ENCODE measurements at places on chromosomes 2 and 18.
A peak's percentile ranks its signal among the peaks of the same experiment; 100 is the strongest.

GRCh38 chr18:69208545-69208944 is 192.1 kb upstream of the DOK6 start:
- DNase-seq, result no peak

GRCh38 chr2:5988120-5988519 is 295.9 kb downstream of the SOX11 start:
- no peak for DNase-seq

DNA sequence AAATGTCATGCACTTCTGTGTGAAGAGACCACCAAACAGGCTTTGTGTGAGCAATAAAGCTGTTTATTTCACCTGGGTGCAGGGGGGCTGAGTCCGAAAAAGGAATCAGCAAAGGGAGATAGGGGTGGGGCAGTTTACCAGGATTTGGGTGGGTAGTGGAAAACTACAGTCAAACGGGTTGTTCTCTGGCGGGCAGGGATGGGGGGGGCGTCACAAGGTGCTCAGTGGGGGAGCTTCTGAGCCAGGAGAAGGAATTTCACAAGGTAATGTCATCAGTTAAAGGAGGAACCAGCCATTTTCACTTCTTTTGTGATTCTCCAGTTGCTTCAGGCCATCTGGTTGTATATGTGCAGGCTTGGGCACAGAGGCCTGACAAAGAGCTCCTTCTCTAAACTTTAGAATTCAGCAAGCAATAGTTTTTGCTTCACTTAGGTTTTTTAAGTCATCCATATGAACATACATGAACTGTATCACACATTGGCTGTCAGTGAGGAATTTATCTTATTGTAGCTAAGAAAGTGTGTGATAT is 17.5 kb upstream of the ALPK2 start:
- no peak for DNase-seq

GRCh38 chr2:186220409-186220808 is 265.7 kb upstream of the ZC3H15 start:
- DNase-seq, result no peak

DNA sequence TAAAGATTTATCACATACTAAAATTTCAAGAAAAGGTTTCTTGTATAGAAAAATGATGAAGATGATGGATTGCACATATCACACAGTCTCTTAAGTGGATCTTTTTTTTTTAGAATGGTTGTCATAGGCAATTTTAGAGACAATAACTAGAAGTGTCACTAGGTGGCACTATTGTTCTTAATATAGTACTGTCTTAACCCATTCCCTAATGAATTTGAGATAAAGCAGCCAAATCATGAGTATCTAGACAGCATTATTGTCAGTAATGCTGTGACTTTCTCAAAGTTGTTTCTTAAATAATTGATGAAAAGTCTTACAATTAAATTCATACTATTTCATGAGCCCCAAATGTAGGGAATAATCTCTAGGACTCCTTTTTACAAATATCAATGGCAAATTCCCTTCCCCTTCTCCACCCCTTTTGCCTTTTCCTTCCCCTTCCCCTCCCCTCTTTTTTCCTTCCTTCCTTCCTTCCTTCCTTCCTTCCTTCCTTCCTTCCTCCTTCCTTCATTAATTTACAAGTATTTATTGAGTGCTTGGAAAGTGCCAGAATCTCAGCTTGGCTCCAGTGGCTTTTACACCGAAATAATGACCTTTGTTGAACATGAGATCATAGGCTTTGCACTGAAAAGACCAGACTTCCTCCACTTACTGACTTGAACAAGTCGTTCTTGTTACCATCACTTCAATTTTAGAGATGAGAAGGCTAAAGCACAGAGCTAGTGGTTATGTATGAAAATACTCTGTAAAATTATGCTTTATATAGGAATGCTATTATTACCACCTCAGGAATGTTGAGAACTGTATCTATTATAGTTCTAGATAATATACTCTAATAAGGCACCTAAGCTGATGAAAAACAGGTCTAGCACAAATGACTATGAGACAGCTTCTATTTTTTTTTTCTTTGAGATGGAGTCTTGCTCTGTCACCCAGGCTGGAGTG is 19.8 kb downstream of the MYL12B start:
- peak; percentile 42 for DNase-seq

GRCh38 chr18:45441110-45441847 is 174.0 kb upstream of the SLC14A2 start:
- no peak for DNase-seq

- no peak for DNase-seq
Measured at GRCh38 chr2:111534910-111535352, 349.1 kb downstream of the ANAPC1 start.

DNA sequence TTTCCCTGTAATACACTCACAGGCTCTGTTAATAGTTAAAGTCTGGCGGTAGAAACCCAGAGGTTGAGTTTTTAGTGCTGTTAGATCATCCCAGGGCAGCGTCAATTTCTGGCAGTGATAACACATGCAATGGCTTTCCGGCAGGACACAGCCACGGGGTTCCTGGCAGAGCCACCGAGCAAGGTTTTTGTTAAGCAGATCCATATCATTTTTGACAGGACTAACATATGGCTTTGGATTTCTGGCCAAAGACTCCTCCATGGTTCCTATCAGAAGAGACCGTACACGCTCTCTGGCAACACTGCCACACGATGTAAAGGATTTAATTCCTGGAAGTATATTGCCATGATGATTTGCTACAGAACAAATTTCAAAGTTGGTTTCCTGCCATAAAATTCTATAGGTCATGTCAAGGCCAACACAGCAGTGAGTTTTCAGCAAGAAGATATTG is 854.3 kb downstream of the LRRTM4 start:
- DNase-seq, result no peak

GRCh38 chr2:88660622-88661021 is 30.9 kb upstream of the RPIA start:
- DNase-seq, result no peak

- DNase-seq, result no peak
Measured at GRCh38 chr2:224882291-224883171, 159.7 kb downstream of the DOCK10 start.

GRCh38 chr2:12552092-12552491 is 164.6 kb upstream of the TRIB2 start:
- no peak for DNase-seq

- no peak for DNase-seq
Measured at GRCh38 chr2:177460973-177461585, 68.5 kb downstream of the AGPS start.

- DNase-seq, result no peak
Measured at GRCh38 chr2:239158641-239159475, 242.0 kb downstream of the HDAC4 start.

DNA sequence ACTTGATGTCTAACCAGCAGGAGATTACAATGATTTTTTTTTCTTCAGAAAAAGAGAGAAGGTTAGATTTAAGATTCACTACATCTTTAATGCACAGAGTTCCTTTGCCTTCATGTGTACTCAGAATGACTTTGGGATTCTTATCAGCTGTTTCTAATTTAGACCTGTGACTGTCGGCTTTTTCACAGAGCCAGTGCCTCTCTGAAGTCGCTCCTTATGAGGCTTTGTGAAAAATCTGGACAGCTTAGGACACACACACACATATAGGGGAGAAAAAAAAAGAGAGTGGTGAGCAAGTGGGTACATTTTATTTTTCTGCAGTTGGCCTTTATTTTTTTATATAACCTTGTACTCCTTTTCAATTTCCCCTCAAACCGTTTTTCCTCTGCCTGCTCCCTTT is 893.1 kb upstream of the CELF4 start:
- DNase-seq, result no peak

GRCh38 chr2:68172521-68172920 is 14.8 kb downstream of the PNO1 start:
- no peak for DNase-seq

- no peak for DNase-seq
Measured at GRCh38 chr2:201203916-201204654, 21.1 kb downstream of the CASP10 start.

DNA sequence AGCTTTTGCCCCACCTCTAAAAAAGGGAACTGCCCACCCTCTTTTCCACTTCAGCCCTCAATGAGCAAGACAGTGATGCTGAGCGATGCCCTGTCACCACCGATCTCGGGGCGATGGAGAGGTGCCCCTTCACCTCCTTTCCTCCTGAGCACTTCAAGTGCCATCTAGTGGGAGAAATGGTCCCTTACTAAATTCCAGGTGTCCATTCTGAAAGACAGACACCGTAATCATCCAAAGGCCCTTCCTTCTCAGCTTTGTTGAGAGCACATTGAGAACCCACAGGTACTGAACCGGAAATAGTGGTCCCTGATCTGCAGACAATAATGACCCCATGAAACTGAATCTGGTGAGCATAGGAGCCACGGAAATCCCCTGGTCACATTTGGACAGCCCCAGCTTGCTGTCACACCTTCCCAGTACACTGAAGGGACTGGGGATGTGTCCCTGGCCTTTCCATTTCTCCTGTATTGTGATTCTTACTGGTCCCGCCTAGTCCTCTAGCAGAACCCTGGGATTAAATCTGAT is 38.5 kb downstream of the KCTD18 start:
- peak; percentile 22 for DNase-seq

- DNase-seq, result no peak
Measured at GRCh38 chr2:68417926-68418325, 49.2 kb downstream of the FBXO48 start.

- no peak for DNase-seq
Measured at GRCh38 chr2:106703161-106703560, 182.8 kb downstream of the ST6GAL2 start.

DNA sequence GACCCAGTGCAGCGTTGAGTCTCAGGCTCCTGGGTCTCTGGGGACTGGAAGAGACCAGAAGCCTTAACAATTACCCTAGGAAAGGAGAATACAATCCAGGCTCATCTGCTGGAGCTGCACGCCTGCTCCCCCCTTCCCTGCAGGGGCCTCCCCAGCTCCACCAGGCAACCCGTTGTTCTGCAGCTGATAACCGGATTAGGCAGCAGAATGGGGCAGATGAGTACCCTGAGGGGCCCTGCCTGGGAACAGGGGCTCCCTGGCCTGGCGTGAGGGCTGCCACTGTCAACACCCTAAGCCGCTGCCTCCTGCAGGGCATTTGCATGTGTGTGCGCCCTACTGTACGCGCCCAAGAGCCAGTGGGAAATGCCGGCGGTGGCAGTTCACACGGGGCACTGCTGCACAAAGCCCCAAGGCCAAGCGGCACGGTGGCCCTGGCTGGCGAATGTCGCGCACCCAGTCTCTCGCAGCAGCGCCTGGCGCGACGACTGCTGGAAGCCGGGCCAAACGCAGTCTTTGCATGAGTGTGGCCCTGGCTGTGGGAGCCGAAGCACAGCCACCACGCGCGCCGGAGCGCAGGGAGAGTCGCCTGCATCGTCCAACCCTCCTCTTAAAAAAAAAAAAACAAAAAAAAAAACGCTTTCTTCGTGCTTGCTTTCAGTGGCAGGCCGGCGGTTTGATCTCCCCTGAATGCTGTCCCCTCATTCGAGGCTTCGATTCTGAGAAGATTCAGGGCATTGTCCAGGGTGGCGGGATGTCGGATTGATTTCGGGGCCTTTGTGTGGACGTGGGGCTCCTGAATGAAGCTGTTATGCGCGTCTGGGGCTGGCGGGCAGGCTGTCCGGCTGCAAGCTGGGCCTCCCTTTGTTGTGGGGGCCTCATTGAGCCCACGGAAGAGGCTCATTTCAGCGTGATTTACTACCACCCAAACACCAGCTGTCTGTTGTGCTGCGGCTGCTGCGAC is 63.8 kb downstream of the SETBP1 start:
- DNase-seq, result peak; percentile 59

- DNase-seq, result no peak
Measured at GRCh38 chr2:196558497-196558896, 81.0 kb upstream of the CCDC150 start.

DNA sequence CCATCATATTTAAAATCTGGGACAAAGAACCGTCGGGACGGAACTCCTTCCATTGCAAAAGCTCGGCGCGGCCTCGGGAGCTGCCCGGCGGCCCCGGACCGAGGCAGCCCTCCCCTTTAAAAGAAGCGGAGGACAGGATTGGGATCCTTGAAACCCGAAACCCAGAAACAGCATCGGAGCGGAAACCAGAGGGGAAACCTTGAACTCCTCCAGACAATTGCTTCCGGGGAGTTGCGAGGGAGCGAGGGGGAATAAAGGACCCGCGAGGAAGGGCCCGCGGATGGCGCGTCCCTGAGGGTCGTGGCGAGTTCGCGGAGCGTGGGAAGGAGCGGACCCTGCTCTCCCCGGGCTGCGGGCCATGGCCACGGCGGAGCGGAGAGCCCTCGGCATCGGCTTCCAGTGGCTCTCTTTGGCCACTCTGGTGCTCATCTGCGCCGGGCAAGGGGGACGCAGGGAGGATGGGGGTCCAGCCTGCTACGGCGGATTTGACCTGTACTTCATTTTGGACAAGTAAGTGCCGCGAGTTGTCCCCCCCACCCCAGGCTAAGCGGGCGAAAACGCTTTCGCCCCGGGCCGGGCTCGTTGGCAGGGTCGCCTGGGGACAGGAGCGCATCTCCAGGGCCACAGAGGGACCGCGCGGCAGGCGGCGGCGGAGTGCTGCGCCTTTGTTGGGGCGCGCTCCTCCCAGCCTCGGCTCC is at the start of gene ANTXR1:
Gene ANTXR1, plus strand, starts transcription at position 38 of the 698 bp plus-strand sequence. Its CDS starts 321 bp downstream, at position 359.
- peak; percentile 21 for DNase-seq

DNA sequence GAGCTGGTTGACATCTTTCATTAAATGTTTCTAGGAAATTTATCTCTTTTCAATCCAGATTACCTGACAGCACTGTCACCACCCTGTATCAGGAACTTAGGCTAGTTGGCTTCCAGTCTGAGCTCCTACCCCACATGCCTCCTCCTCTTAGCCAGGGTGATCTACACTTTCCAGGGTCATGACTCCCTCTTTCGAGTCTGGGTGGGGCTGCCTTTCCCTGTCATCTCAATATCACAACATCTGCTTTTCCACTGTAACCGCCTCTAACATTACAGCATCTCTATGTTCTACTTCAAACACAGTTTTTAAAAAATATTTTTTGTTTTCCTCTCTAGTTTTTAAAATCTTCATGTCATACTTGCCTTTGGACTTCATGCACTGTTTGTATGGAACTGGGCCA is 129.2 kb downstream of the RBMS1 start:
- no peak for DNase-seq
